ENCODE measurements at places on chromosomes 5 and 9.

DNA sequence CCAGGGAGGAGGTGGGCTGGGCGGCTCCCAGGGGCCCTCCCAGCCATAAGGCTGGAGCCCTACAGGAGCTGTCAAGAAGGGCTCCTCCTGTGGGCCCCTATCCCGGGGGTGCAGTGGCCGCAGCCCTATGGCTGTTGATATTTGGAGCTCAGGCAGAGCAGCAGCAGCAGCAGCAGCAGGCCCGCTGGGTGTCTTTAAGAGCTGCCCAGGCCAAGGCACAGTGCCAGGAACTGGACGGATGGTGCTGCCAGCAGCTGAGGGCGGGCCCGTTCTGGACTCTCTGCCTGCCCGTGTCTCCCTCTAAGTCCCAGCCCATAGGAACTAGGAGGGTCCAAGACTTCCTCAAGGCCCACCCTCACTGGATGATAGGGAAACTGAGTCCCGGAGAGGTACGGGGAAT is 3.6 kb downstream of the AK1 start:
- DNase-seq: no peak

DNA sequence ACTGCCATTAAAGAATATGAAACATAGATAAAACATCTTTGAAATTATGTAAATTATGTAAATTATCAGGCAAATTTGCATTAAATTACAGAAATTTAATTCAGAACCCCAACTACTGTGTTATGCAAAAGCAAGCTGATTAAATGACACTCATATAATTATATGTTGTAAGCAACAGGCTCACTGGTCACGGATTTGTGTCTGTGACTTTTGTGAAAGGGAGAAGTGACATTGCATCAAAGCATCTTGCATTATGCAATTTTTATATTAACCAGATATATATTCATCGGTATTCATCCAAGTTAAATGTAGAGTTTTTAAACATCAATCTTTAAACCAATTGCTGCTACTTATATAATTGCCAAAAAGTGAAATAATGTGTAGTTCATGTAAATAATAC is 13.0 kb upstream of the GLIPR2 start:
- DNase-seq: no peak

DNA sequence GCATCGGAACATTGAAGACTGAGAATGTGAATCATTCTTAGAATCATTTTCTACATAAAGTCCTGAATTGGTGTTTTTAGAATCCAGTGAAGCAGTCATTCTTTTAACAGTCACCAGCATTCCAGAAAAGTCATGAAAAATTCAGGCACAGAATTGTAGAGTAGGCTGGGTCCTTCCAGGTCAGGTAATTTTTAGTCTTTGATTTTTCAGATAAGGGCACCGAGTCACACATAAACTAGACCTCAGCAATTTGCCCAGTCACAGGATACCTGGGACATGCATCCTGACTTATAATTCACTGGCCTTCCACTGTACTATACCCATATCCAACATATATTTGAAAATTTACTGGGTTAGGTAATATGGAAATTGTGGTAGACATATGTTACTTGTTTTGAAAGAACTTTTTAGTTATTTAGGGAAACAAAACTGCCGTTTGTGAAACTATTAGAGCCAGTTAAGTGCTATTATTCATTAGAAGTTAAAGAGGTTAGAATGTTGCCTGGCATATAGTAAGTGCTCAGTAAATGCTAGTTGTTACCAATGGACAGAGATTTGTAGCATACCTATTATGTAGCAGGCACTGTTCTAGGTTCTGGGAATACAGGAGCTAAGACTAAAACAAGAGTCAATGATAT is 10.9 kb downstream of the MAN2A1 start:
- no peak for DNase-seq

DNA sequence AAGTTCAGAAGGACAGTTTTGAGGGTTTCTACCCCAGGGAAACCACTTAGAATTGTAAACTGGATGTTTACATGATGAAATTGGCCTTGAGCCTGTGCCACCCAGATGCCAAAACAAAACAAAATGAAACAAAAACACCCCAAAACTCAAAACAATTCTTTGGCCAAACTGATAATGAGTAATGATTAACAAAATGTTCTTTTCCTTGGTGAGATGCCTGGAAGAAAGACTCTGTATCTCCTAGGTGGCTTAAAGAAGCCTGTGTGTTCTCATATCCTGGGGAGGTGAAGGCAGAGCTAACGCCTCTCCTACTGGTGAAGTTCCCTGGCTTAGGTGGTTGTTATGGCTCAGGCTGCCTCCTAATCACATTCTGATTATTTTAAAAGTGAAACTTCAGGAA is 120.5 kb downstream of the NPR3 start:
- DNase-seq: no peak

- no peak for DNase-seq
Measured at GRCh38 chr5:160970605-160971191, 118.7 kb upstream of the ATP10B start.

DNA sequence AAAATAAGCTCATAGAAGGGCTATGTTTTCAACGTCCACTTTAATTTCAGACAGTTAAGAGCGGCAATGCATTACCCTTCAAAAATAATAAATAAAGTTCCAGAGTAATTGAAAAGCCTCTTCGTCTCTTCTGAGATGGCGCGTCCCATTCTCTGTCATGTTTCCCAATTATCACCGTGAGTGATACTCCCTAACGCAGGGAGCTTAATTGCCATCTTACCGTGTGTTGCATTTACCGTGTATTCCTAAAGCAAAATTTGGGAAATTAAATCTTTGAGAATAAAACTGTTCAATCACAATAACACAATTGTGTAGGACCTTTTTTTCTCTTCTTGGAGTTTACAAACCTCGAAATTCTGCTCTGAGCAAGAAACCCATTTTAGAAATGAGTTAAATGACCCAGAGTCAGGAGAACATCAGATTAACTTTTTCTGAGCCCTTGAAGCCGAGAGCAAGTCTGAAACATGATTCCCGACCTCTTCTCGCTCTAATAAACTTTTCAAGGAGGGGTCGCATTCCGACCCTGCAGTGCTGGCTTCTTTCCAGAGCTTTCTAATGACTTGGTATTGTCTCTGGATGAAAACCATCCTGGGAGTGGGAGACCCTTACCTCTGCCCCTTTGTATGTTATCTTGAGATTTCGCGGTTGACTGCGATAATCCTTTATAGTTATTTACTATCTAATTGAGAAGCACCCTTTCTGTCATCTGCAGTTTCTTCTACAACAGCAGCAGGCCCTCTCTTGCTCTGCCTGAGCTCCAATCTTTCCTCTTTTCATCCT is 251.5 kb downstream of the FSTL4 start:
- DNase-seq: no peak

DNA sequence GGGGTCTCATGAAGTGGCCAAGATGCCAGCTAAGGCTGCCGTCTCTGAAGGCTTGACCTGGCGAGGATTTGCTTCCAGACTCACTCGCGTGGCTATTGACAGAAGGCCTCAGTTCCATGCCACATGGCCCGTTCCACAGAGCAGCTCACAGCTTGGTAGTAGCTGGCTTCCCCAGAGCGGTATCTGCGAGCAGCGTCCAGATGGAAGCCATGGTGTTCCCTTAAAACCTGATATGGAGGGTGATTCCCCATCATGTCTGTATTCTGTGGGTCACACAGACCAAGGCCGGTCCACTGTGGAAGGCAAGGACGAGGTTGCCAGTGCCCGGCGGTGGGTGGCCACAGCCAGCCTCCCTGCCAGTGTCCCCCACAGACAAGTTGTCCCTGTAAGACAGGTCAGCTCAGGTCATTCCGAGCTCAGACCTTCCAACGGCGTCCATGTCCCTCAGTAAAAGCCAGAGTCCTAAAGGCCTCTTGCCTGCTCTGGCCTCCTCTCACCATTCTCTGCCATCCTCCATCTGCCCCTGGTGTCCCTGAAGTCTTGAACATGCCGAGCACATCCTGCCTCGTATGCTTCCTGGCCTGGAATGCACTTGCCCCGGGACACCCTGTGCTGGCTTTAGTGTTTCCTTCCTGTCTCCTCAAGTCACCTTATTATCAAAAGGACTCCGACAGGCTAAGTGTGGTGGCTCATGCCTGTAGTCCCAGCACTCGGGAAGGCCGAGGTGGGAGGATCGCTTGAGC is 61.3 kb upstream of the LRRTM2 start:
- no peak for DNase-seq

- DNase-seq: no peak
Measured at GRCh38 chr9:106177216-106177615, 482.9 kb downstream of the TMEM38B start.

DNA sequence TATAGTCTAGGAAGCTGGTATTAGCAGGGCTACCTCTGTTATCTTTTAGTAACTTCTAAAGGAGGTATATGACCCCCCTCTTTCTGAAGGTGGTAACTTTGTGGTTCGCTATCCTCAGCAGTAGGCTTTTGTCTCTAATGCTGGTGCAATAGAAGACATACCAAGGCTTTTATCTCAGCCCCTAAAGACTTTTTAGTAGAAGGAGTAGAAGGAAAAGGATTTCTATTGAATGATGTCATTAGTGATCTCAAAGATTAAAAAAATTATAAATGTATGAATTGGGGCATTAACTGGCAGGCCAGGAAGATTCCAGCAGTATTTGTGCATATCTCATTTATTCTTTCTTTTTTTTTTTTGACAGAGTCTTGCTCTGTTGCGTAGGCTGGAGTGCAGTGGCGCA is 78.2 kb downstream of the RAI14 start:
- no peak for DNase-seq

DNA sequence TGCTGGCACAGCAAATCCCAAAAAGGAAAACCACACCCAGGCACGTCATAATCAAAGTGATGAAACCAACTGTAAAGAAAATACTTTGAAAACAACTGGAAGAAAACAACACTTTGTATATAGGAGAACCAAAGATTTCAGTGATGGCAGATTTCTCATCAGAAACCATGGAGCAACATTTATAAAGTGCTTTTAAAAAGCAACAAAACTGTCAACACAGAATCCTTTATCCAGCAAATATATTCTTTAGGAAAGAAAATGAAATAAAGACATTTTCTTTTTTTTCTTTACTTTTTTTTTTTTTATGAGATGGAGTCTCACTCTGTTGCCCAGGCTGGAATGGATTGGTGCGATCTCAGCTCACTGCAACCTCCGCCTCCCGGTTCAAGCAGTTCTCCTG is 5.3 kb upstream of the FAM151B start:
- DNase-seq: no peak

DNA sequence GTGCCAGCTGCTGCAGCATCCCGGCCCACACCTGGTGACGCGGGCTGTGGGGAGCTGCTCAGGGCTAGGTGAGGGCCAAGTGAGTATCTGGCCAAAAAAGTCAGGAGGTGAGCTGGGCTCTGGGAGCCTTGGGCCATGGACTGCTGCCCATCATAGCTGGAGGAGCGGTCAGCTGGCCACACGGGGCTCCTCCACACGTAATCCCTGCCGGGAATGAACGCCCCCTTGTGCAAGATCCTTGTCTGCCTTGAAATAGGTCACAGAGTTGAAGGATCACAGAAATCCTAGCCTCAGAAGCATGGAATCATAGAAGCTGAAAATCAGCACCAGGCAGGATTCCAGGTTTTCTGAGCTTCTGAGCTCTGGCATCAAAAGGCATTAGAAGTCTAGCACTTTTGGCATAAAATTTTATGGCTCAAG is 16.8 kb upstream of the COL27A1 start:
- no peak for DNase-seq

- DNase-seq: no peak
Measured at GRCh38 chr5:83827111-83827557, 106.5 kb upstream of the HAPLN1 start.

GRCh38 chr5:66180282-66181155 is 36.4 kb downstream of the SREK1 start:
- no peak for DNase-seq

DNA sequence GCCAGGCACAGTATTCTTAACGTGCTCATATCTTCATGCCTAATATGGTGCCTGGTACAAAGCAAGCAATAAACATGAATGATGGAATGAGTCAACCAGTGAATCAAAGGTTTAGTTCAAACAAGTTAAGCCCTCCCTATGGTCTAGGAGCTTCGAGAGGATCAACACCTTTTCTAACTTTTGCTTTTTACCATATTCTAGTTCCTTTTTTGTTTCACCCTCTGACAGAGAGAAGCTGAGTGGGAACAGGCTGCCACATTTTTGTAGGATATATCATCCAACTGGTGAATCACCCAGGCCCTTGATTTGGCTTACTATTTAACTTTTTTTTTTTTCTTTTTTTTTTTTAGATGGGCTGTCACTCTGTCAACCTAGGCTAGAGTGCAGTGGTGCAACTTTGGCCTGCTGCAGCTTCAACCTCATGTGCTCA is 39.3 kb upstream of the TNC start:
- no peak for DNase-seq

All from Panc1 (cell line).